Suppressor macrophage (primary cell): ENCODE measurements at places on chromosomes 7 and 10.

DNA sequence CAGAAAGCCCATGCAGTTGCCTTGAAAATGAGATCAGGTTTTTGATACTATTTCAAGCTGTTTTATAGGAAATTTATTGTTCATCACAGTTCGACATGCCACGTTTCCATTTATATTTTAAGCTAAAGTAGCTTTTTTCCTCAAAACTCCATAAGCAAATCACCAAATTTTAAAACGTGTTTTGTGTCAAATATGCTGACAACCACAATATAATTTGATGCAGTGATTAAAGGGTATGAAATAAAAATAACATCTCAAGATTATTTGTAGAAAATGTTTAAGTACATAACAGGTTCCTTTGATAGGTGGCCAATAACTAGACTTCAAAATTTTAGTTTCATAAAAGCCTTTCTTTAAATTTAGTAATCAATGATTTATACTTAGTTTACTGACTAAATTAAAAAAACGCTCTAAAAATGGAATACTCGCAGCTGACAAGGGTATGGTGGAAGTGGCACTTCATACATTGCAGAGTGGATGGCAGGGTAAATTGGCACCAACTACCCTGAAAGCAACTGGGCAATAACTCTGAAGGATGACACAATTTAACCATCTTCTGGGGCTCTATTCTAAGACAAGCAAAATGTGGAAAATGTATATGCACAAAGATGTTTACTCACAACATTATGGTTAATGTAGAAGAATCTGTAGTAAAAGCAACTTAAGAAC lies 481.6 kb downstream of the TNS3 start:
- DNase-seq = no peak

GRCh38 chr10:14617852-14618251 lies 156.8 kb downstream of the FAM107B start:
- peak; percentile 93 for DNase-seq

DNA sequence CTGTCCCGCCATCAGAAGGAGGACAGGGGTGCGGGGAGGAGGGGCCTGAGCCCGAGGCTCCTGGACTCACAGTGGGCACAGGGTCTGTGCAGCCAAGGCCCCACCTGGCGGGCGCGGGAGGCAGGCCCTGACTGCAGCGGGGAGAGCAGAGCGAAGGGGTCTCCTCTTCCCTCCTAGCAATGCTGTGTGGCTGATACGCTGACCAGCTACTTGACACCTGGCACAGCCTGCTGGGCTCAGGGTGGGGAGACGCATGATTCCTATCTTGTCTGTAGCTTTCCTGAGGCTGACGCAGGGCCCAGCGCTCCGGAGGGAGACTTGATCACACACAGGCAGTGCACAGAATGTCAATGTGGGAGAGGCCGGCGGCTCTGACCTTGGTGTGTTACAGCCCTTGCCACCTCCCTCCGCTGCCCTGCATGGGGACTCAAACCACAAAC lies 174.9 kb downstream of the ELFN1 start:
- DNase-seq = no peak

GRCh38 chr7:154985230-154985629 lies 17.7 kb downstream of the PAXIP1 start:
- DNase-seq = no peak

GRCh38 chr7:69603937-69604494 lies 5.7 kb downstream of the AUTS2 start:
- no peak for DNase-seq

GRCh38 chr7:75624134-75624832 lies 114.5 kb downstream of the HIP1 start:
- peak; percentile 95 for DNase-seq

- DNase-seq = peak; percentile 73
Measured at GRCh38 chr10:9331583-9332008, 1277.1 kb downstream of the GATA3 start.

DNA sequence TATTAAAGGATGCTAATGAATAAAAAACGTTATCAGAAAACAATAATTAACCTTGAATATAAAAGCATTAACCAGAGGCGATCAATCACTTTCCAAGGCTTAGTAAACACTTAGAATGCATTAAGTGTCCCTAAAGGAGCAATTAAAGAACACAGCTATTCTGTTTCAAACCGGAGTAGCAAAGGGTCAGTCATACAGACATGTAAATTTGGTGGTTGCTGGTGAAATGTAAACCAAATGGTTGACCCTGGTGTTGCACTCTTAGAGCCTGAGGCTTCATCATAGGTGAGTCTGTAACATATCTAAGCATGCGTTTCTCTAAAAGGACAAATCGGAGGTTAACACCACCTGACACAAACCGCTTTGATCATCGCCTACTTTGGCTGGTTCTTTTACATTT lies 1280.1 kb downstream of the TYW1 start:
- DNase-seq = no peak

DNA sequence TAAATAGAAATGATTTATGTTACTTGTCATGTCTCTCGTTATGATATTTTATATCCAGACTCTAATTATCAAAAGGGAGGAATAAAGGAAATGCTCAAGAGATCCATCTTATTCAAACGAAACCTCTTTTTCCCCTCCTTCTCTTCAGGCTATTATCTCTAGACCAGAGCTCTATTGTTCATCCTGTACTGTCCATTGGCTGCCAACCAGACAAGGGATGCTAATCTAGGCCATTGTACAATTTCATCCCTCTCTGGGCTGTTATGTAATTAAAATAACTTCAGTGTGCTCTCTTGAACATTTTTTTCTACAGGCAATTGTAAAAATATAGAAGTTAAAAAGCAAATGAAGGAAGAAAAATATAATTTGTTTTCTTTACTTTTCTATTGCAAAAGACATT lies 220.4 kb downstream of the HDAC9 start:
- DNase-seq = no peak

- DNase-seq = peak; percentile 72
Measured at GRCh38 chr7:105691680-105692564, 110.6 kb upstream of the EFCAB10 start.

DNA sequence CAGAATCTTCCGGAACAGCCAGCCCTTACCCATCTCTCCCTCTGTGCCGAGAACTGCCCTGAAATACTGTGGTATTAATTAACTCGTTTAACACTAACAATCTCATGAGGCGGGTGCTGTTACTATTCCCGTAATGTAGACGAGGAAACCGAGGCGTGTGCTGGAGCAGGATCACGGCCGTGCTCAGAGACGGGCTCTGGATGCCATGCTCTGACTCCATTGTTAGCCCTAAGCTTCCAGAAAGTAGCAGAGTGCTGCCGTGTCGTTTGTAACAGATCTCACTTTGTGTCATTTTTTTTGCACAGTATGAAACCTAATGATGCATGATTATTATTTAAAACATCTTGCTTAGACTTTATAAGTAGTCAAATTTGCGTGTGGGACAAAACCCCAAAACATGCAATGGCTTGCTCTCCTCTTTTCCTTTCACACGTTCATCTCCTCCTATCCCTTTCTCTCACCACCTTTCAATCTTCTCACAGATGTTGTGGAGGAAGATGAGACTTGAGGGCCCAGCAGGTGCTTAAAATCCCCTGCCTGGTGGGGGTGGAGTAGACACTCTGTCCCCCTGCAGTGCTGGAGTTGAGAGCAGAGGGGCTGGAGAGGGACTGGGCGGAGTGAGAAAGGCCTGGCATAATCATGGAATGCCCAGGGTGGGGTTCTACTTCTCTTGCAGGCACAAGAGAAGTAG lies 482 bp upstream of the ACTR3C start:
- DNase-seq = peak; percentile 9

- DNase-seq = no peak
Measured at GRCh38 chr10:113553149-113553548, 296 bp downstream of the HABP2 start.

GRCh38 chr10:34280599-34281374 lies 534.3 kb downstream of the PARD3 start:
- DNase-seq = peak; percentile 1

- DNase-seq = no peak
Measured at GRCh38 chr7:151198945-151199848, 11.1 kb downstream of the H2BK1 start.

- no peak for DNase-seq
Measured at GRCh38 chr7:120723465-120724385, 134.2 kb downstream of the TSPAN12 start.

- peak; percentile 12 for DNase-seq
Measured at GRCh38 chr10:131242007-131242406, 69.5 kb downstream of the TCERG1L start.

- DNase-seq = no peak
Measured at GRCh38 chr7:25759748-25760147, 392.2 kb upstream of the NFE2L3 start.

- DNase-seq = no peak
Measured at GRCh38 chr10:23198610-23198939, 6.5 kb downstream of the PTF1A start.

- no peak for DNase-seq
Measured at GRCh38 chr10:93417921-93418320, 64.2 kb downstream of the MYOF start.

DNA sequence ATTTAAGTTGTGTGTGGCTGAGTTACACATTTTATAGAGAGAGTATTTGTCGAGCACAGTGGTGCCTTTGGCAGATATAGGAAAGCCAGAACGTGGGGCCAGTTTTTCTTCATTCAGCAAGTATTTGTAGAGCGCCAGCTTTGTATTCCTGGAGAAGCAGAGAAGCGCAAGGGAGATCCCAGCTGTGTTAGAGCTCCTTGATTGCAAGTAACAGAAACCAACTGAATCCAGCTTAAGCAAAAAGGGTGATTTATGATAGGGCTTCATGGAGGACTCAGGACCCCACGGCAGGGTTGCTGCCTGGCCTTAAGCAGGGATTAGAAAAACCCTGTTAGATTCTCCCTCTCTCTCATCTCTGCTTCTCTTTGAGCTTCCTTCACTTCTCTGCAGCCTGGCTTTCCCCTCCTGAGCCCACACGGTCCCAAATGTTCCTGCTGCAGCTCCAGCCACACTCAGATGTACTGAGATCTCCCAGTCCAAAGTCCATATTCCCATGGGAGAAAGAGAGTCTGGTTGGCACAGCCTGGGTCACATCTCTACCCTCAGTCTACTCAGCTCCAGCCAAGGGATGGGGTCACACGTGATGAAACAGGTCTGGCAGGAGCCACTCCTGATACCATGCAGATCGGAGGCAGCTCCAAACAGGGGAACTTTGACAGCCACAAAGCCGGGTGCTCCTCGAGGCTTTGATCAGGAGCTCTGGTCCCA lies 16.7 kb downstream of the UBTD1 start:
- DNase-seq = no peak

DNA sequence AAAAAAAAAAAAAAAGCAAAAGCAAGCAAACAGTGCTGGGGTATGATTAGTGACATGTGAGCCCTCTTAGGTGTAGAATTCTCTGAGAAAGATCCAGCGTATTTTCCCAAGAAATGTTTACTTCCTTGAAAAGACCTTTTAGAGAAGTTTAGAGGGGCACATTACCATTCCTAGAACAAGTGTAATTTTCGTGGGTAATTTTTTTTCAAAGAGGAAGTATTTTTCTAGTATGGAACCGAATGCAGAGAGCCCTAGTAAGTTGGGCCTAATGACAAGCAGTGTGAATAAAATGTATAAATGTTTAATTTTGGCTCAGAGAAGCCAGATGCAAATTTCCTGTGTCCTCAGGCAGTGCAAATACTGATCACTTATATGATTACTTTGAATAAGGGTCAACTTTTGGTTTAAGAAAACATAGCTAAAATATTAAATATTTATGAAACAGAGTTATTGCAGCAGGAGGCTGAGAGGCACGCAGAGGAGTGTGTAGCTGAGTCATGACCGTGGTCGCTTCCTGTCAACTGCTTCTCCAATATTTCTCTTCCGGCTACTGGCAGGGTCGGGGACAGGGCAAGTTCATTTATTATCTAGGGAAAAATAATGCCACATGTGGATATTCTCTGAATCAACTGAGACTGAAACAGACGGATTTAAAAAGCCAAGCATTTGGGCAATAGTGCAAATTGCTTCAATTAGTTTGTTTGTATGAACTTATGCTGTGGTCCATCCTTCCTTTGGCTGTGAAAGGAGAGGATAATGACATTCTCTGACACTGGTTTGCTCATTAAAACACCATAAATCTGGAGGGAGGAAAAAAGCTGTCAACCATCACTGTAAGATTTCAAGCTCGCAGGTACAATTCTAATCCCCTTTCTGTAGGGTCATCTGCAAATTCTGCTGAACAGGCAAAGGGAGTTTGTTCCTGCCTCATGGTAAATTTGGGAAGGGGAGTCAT lies 495.2 kb downstream of the GLRX3 start:
- DNase-seq = peak; percentile 88
